Heart right ventricle (tissue), 16 donors: ENCODE measurements at places on chromosomes 11 and 22. TPM values are rescaled to one million over a fixed set of nuclear protein-coding genes. Genes with fewer than 3 reads are reported as not detected.

DNA sequence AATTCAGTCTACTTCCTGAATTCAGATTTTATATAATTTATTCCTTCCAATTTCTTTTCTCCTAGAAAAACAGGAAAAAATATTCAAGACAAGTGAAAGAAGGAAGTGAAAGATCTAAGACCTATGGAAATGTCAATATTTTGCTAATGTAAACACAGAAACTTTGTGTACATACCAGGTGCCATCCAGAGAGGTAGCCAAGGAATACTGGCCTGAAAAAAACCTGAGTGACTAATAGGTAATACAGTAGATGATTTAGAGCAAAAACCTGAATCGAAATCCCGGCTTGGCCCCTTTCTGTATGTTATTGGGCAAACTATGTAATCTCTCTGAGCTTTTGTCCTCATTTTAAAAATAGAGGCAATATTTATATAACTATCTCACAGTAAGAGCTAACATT is 59.2 kb upstream of the FSHB start:
- no peaks in the 10 kb centered on the region for H3K36me3 ChIP-seq
- no peak overlapping the region for H3K4me3 ChIP-seq
- H3K27me3 ChIP-seq = no peaks in the 10 kb centered on the region
- no peak for DNase-seq
- no peak overlapping the region for H3K27ac ChIP-seq
- no peaks in the 10 kb centered on the region for H3K4me1 ChIP-seq

DNA sequence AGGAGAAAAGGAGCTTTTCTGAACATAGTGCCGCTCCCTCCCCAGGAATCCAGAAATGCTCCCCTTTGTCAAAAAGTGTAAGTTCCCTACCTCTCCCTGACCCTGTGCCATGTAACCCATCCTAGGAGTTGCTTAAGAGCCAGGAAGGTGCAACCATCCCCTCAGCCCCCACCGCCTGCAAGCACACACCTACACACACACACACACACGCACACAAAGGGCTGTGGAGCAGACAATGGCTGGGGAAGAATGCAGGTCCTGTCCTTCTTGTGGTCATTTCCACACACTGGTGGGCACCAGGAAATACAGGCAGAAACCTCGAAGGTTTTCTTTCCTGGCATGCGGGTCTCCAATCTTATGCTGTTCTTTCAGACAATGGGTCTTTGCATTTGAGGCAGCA is 1.2 kb downstream of the P2RX3 start:
- no peaks in the 10 kb centered on the region for H3K27me3 ChIP-seq
- DNase-seq = no peak
- H3K36me3 ChIP-seq = no peaks in the 10 kb centered on the region
- no peak overlapping the region for H3K4me3 ChIP-seq
- H3K4me1 ChIP-seq = peaks cover 11% of the 10 kb centered on the region

- no peaks in the 10 kb centered on the region for H3K27me3 ChIP-seq
These were observed 533.9 kb upstream of the CCDC90B start for GRCh38 chr11:83819931-83820549.

DNA sequence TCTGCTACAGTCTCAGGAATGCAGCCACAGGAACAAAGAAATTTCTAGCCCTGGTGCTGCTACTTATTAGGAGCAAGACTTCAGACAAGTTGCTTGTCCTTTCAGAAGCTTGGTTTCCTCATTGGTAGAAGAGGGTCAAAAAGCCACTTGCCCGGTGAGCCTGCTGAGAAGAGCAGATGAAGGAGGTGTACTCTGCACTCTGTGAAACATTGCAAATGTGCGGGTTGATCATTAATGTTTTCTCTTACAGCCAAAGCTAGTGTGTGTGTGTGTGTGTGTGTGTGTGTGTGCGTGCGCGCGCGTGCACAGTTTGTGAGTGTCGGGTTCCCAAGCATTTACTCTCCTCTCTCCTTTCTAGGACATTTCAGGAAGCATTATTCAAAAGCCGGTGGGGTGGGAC is 86.3 kb upstream of the NNMT start:
- no peak overlapping the region for H3K27ac ChIP-seq
- peaks cover 46% of the 10 kb centered on the region for H3K4me1 ChIP-seq
- no peak for DNase-seq
- H3K36me3 ChIP-seq = peaks cover 4% of the 10 kb centered on the region
- H3K4me3 ChIP-seq = no peak overlapping the region

GRCh38 chr11:110367571-110367970 is 62.2 kb upstream of the FDX1 start:
- H3K27me3 ChIP-seq = no peaks in the 10 kb centered on the region
- peaks cover 17% of the 10 kb centered on the region for H3K4me1 ChIP-seq
- DNase-seq = no peak
- H3K36me3 ChIP-seq = no peaks in the 10 kb centered on the region
- H3K4me3 ChIP-seq = no peak overlapping the region

GRCh38 chr11:61162092-61162941 is 1.1 kb upstream of the VPS37C start:
- peaks cover 24% of the 10 kb centered on the region for H3K4me1 ChIP-seq
- H3K27ac ChIP-seq = peak overlapping the region; percentile 95
- no peak for DNase-seq
- H3K36me3 ChIP-seq = peaks cover 10% of the 10 kb centered on the region
- no peaks in the 10 kb centered on the region for H3K27me3 ChIP-seq
- H3K4me3 ChIP-seq = peak overlapping the region; percentile 91

DNA sequence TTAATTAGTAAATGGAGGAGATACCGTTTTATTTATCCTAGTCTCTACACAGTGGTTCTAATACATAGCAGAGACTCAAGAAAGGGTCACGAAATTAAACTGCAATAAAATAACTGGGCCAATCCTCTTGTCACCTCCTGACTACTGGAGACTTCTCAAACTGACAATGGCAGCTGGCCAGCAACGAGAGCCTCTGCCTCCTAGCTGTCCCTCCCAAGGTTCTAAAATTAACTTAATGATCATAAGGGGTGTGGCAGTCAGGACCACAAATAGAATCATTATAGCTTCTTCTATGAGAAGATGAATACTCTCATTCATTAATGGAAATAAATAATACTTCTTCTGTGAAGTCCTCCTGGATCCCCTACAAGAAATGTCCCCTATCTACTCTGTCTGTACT is 63.8 kb upstream of the APOA1 start:
- no peaks in the 10 kb centered on the region for H3K27me3 ChIP-seq
- peaks cover 4% of the 10 kb centered on the region for H3K4me1 ChIP-seq
- H3K4me3 ChIP-seq = no peak overlapping the region
- DNase-seq = peak; percentile 65
- peaks cover 14% of the 10 kb centered on the region for H3K36me3 ChIP-seq
- no peak overlapping the region for H3K27ac ChIP-seq

DNA sequence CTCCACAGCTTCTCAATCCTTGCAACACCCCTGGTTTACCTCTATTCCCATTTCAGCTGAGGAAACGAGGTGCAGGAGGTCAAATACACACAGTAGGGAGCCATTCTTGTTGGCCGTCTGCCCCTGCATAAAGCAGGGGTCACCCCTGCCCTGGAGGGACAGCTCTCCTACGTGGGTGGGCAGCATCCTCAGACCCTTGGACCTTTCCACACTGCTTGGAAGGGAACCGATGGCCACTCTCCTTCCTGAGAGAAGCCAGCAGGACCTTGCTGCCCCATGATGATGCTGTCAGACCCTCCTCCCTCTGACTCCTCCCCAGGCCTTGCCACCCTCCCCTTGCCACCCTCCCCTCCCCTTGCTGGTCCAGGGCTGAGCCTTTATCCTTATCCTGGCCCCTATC is 121.1 kb upstream of the SYT13 start:
- no peaks in the 10 kb centered on the region for H3K36me3 ChIP-seq
- peaks cover 53% of the 10 kb centered on the region for H3K27me3 ChIP-seq
- no peak overlapping the region for H3K4me3 ChIP-seq
- no peak for DNase-seq
- no peaks in the 10 kb centered on the region for H3K4me1 ChIP-seq
- no peak overlapping the region for H3K27ac ChIP-seq

- H3K27me3 ChIP-seq = no peaks in the 10 kb centered on the region
- no peak for DNase-seq
- no peak overlapping the region for H3K4me3 ChIP-seq
- H3K36me3 ChIP-seq = no peaks in the 10 kb centered on the region
- no peaks in the 10 kb centered on the region for H3K4me1 ChIP-seq
These were observed 60.1 kb downstream of the LRRC4C start for GRCh38 chr11:41399323-41399722.

DNA sequence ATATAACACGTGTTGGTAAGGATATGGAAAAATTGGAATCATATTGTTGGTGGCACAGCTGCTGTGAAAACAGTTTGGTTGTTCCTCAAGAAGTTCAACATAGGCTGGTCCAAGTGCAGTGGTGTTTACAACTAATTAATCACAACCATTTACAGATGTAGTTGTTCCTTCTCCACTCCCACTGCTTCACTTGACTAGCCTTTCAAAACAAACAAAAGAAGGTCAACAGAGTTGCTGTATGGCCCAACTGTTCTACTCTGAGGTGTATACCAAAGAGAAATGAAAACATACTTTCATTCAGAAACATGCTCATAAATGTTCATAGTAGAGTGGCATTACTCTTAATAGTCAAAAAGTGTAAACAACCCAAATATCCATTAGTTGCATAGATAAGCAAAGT is 36.6 kb upstream of the ACAT1 start:
- no peak overlapping the region for H3K27ac ChIP-seq
- peaks cover 82% of the 10 kb centered on the region for H3K36me3 ChIP-seq
- DNase-seq = no peak
- H3K27me3 ChIP-seq = no peaks in the 10 kb centered on the region
- H3K4me1 ChIP-seq = no peaks in the 10 kb centered on the region

DNA sequence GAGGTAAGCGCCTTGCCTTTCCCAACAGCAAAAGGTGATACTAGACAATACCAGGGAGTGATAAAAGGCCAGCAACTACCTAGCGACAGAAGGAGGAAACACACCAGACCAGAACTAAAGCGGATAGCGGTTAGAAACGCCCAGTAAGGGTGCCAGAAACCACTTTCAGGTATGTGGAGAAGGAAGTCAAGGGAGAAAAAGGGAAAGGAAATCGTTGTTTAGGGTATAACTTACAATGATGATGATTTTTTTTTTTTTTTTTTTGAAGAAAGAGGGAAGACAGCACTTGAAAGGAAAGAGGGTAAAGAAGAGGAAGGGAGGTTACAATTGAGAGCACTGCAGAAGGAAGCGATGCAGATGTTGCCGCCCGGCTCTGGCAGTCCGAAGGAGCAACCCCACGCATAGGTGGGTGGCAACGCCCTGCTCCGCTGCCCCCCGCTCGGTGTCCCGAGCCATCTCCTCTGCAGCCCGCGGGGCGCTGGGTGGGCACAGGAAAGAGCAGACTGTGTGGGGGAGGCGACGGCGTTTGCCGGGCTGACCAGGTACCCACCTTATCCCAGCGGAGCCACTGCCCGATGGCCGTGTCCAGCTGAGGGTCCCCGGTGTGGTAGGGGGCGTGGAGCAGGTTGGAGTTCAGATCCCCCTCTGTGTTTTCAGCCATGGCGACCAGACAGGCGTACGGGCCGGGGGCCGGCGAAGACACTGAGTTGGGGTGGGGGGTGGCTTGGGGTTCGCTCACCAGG is 561 bp downstream of the PGM2L1 start:
- H3K4me3 ChIP-seq = peak overlapping the region; percentile 80
- H3K36me3 ChIP-seq = no peaks in the 10 kb centered on the region
- peak overlapping the region; percentile 78 for H3K27ac ChIP-seq
- H3K4me1 ChIP-seq = no peaks in the 10 kb centered on the region
- no peaks in the 10 kb centered on the region for H3K27me3 ChIP-seq
- no peak for DNase-seq

- peak overlapping the region; percentile 36 for H3K27ac ChIP-seq
- H3K4me1 ChIP-seq = peaks cover 11% of the 10 kb centered on the region
- H3K27me3 ChIP-seq = no peaks in the 10 kb centered on the region
- no peak overlapping the region for H3K4me3 ChIP-seq
- DNase-seq = peak; percentile 46
These were observed 6.8 kb downstream of the NAA40 start for GRCh38 chr11:63945477-63946163.

DNA sequence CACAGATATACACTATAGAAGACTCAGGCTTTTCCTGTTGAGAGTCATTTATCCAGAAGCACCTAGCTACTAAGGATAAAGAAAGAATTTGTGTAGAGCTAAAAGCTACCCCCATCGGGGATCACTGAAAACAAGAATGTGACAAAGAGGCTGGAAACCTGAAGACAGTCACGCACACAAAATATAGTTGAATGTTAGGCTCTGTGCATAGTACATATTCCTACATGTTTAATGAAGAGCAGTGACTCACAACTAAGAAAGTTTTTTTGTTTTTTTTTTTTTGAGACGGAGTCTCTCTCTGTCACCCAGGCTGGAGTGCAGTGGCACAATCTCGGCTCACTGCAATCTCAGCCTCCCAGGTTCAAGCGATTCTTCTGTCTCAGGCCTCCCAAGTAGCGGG is 8.4 kb downstream of the OR10V1 start:
- H3K4me3 ChIP-seq = no peak overlapping the region
- H3K4me1 ChIP-seq = no peaks in the 10 kb centered on the region

DNA sequence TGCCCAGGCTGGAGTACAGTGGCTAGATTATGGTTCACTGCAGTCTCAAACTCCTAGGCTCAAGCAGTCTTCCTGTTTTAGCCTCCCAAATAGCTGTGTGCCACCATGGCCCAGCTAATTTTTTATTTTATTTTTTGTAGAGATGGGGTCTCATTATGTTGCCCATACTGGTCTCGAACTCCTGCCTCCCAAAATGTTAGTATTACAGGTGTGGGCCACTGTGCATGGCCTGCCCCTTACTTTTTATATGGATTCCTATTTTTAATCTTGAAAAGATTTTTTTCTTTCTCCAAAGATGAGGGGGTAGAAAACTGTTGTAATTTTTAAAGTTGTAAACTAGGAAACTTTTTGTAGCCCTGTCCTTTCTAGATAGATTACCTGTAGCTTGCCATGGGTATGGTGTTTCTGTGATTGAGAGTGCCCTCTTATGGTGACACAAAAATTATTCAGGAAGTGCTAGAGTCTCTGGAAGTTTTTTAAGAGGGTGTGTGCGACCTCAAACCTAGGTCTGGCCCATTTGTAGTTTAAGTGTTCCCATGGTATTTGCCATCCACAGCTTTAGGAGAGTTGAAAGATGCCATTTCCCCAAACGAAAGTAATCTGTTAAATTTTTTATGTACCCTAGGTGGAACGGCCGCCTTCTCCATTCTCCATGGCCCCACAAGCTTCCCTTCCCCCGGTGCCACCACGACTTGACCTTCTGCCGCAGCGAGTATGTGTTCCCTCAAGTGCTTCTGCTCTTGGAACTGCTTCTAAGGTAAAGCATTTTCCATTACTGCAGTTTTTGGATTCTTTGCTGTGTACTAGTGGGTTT is 32.4 kb downstream of the MCAM start:
- DNase-seq = no peak
- no peaks in the 10 kb centered on the region for H3K36me3 ChIP-seq
- H3K4me3 ChIP-seq = no peak overlapping the region
- no peaks in the 10 kb centered on the region for H3K27me3 ChIP-seq
- H3K4me1 ChIP-seq = peaks cover 7% of the 10 kb centered on the region

GRCh38 chr11:124415356-124415923 is 9.2 kb downstream of the OR8B4 start:
- peaks cover 4% of the 10 kb centered on the region for H3K27me3 ChIP-seq
- no peaks in the 10 kb centered on the region for H3K4me1 ChIP-seq
- no peaks in the 10 kb centered on the region for H3K36me3 ChIP-seq
- H3K27ac ChIP-seq = no peak overlapping the region
- H3K4me3 ChIP-seq = no peak overlapping the region
- DNase-seq = no peak

The BCO2 gene
- polyA plus RNA-seq = 132 TPM

The SLC43A1 gene
- polyA plus RNA-seq = 16.5 TPM

The SAC3D1 gene
- 17.3 TPM for polyA plus RNA-seq

The DAGLA gene
- polyA plus RNA-seq = 1.7 TPM

The GVQW3 gene
- 0.37 TPM for polyA plus RNA-seq

The XKR3 gene
- polyA plus RNA-seq = not detected

The OLFML1 gene
- polyA plus RNA-seq = 2.2 TPM

The CTSW gene
- polyA plus RNA-seq = 0.88 TPM
